Mucosa of descending colon (tissue), 3 donors: ENCODE measurements at places on chromosomes 7 and 10.
A peak's percentile ranks its signal among the peaks of the same experiment; 100 is the strongest.

DNA sequence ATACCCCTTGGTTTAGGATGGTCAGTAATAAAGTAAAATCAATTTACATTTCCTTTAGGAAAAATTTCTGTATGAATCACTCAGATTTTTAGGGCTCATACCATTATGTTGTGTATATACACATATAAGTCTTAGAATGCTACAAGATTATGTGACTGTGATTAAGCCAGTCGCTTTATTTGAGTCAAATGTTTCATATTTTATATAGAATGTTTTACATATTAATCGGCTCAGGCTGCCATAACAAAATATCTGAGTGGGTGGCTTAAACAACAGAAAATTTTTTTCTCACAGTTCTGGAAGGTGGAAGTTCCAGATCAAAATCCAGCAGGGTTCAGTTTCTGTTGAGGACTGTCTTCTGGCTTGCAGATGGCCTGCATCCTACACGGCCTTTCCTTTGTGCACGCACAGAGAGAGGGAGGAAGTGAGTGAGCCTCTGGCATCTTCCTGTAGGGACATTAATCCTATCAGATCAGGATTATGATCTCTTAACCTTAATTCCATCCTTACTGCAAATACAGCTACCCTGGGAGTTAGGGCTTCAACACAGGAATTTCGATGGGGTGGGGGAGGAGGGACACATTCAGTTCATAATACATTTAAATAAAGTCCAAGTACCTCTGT lies 198.0 kb downstream of the PHF14 start:
- no peak for DNase-seq

DNA sequence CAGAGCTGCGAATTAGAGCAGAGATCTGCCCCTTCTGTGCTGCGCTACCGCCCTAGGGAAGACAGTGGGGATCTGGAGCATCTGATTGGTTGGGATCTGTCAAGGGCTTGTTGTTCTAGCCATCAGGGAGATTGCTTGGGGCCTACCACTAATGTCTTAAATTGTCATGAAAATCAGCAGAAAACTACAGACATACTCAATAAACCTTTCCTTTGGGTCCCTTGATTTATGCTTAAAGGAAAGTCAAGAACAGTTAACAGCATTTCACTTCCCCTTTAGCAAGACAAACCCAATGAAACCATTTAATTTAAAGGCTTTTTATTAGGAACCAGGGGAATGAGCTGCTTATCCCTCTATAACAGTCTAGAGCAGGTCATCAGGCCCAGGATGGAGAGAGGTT lies 10.0 kb downstream of the SLC25A28 start:
- DNase-seq = no peak

DNA sequence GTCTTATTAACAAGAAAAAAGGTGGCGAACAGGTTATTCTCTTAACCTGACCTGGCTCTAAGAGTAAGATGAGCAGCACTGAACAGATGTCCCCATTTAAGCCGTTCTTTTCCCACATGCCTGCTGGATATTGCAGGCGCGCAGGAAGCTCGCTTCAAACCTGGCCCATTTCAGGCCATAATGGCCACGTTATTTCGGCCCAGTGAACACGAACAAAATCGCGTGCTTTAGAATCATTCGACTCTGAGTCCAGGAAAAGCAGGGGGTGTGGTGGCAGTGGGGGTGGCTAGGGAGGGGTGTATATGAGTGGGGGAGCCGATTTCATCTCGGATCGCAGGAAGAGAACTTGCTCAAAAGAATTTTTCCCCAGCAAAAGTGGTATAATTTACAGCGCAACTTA lies 6.6 kb upstream of the SP8 start:
- DNase-seq = no peak

- no peak for DNase-seq
Measured at GRCh38 chr10:112782200-112782907, 167.7 kb upstream of the TCF7L2 start.

DNA sequence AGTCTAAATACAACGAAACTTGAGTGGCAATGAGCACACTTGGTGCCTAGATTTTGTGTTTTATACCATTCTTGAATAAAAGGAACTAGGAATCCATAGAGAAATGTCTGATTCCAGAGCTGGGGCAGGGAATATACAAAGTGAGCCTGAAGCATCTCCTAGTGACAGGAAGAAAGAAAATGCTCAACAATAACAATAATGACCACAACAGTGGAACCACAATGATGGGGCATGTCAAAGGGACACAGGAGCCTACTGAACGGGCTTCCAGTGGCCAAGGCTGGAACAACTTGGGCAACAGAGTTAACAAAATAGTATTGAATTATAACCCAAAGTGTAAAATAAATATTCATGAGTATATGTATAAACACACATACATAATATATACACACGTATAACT lies 94.4 kb upstream of the ADCY1 start:
- no peak for DNase-seq

DNA sequence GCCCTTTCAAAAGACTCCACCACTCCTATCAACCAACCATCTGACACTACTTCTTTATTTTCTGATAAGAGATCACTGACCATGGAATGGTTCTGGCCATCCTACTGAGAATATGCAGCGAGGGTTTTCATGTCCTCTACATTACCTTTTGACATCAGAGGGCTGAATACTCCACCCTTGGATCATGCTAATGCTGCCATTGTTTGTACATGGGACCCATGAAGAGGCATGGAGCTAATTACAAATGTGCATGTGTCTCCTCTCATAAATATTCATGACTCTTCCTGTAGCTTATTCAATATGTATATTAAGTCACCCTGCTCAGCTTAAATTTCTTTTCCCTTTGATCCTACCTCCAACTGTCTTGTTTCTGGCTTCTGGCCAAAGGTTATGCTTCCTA lies 1065.8 kb upstream of the GHITM start:
- DNase-seq = no peak

- no peak for DNase-seq
Measured at GRCh38 chr10:50248598-50248997, 2.7 kb downstream of the ASAH2 start.

DNA sequence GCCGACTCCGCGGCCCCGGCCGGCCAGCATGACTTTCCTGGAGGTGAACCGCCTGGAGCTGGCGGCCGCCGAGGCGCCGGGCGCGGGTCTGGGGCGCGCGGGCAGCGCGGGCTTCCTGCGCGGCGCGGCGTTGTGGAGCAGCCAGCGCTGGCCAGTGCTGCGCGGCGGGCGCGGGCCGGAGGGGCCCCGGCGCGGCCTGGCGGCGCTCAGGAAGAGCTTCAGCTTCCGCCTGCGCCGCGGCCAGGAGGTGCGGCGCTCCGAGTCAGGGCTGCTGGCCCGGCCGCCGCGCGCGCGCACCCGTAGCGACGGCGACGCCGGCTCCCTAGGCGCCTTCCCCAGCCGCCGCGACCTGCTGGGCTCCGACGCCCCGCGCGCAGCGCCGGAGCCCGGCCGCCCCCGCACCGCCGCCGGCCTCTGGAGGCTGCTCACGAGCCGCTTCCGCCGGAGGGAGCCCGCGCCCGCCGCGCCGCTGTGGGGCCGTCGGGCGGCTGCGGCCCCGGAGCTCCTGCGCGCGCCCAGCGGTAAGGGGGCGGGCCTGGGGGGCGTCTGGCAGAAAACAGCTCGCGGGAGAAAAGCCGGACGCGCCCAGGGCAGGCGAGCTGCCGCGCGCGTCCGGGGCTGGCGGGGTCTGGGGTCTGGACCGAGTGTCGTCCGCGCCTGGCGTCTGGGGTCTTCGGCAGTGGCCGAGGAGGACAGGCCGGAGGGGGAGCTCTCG lies 29.0 kb downstream of the AGAP3 start:
- peak; percentile 58 for DNase-seq
